ENCODE measurements at places on chromosomes 7 and 10.

GRCh38 chr10:132624847-132625471 is 87.4 kb downstream of the INPP5A start:
- no peak for DNase-seq

- DNase-seq: no peak
These were observed 129.3 kb upstream of the ACBD5 start for GRCh38 chr10:27369880-27370279.

DNA sequence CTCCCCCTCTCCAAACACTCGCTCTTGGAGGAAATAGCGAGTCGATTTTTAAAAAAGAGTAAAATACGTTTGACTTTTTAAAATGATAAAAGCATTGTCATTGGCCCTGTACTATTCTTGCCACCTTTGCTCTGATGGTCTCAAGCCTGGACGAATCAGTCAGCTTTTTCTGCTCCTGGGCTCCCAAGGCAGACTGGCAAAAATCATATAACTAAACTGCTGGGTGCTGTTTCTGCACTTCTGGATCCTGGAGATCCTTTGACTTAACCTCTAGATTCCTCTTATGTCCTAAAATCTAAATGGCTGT is 1.8 kb downstream of the TPST1 start:
- DNase-seq: no peak

- DNase-seq: no peak
These were observed 107.4 kb downstream of the FAM107B start for GRCh38 chr10:14667280-14667679.

DNA sequence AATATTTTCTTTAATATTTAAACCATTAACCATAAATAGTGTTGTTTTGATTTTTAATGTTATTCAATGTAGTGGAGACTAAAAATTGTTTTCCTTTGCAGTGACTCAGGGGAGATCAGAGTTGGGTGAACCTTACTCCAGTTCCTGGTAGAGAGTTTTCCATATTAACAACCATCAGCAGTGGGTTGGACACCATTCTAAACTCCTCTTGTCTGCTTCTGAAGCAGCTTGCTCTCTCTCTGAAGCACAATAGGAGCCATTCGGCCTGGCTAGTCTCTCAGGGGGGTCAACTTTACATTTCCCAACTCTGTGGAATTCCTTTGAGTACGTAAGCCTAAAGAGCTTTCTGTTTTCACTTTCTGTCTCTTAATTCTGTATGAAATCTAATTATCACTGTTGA is 9.4 kb upstream of the NRG3 start:
- DNase-seq: no peak

GRCh38 chr10:34526186-34526585 is 288.9 kb downstream of the PARD3 start:
- no peak for DNase-seq

DNA sequence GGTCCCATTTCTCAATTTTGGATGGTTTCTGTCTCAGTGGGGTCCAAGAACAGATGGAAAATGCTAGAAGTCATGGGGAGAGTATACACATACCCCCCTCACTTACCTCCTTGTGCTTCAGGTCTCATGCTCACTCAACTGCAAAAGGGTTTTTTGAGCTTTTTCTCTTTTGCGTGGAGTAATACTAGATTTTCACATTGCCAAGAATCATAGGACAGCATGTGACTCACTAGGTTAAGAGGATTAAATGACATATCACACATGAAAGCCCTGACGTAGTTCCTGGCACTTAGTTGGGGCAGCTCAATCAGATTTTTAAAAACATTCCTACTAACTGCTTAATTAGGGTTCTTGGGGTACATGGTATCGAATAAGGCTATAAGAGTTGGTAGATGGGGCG is 4.5 kb downstream of the PI4K2A start:
- no peak for DNase-seq

DNA sequence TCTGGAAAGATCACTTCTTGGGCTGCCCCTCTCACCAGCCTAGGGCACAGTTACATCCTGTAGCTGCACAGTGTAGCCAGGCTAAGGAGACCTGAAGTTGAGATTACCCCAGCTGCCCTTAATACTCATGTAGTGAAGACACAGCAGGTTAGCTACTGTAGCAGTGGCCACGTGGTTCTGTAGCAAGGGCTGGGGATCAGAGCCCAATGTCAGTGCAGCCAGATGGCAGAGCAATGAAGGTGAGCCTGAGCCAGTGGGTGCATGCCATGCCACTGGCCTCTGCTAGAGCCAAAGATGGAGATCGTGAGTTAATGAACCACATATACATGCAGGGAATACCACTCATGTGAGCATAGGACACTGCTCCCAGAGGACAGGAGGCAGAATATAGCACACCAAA is 15.5 kb downstream of the AMPH start:
- DNase-seq: no peak

DNA sequence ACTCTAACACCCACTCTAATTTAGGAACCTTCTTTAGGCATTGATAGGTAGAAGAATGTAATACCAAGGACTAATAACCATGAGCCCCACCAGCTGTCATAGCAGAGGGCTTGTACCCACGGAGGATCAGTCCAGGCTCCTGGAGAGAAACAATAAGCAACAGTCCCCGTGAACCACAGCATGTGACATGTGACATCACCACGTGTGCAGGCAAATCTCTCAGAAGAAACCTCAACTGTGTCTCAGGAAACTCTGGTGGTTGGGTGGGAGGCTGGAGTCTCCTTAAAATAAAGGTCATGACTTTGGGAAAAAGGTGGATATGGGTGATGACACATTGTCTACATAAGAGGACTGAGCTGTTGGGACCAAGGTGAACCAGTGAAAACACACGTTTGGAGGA is 653.9 kb upstream of the FOXK1 start:
- DNase-seq: no peak

DNA sequence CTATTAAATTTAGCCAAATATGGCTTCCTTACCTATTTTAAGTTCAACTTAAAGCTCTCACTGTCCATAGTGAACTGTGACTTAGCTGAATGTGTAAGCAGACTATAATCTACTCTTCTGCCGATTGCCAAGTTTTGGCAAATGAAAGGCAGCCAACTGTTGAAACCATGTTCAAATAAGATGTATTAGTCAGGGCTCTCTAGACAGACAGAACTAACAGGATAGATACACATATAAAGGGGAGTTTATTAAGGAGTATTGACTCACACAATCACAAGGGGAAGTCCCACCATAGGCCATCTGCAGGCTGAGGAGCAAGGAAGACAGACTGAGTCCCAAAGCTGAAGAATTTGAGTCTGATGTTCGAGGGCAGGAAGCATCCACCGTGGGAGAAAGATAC is 837.7 kb upstream of the AUTS2 start:
- DNase-seq: no peak

DNA sequence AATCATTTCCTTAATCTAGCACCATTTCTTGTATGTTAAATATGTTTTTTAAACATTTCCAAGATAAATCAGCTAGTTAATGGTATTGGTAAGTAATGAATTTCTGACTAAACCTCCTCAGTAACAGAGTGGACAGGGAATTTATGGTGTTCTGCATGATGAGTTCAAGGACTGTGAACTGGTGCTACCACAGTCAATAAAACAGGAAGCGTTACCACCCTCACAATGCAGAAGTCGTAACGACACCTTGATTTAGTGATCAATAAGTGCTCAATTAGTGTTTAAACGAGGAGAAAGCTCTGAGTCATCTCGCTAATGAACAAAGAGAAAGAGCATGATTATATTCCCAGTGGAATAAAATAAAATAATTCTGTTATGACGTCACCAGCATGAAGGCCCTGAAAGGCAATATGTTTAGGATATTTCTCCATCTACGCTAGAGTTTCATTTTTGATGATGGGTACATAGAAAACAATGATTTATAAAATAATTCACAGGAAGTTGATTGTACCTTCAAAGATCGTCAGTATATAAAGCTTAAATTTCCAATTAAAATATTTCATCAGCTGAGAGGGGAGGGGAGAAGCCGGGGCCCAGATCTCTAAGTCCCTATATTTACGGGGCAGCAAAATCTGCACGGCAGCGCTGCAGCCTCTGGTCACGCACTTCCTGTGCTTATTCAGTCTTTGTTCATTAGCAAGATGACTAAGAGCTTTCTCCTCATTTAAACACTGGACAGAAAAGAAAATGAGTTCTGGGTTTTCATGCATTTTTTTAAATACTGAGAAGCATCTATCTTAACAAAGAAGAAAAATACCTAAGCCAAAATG is 400.5 kb downstream of the PTPRN2 start:
- no peak for DNase-seq

- no peak for DNase-seq
These were observed 12.3 kb upstream of the SNX10 start for GRCh38 chr7:26279405-26279804.

DNA sequence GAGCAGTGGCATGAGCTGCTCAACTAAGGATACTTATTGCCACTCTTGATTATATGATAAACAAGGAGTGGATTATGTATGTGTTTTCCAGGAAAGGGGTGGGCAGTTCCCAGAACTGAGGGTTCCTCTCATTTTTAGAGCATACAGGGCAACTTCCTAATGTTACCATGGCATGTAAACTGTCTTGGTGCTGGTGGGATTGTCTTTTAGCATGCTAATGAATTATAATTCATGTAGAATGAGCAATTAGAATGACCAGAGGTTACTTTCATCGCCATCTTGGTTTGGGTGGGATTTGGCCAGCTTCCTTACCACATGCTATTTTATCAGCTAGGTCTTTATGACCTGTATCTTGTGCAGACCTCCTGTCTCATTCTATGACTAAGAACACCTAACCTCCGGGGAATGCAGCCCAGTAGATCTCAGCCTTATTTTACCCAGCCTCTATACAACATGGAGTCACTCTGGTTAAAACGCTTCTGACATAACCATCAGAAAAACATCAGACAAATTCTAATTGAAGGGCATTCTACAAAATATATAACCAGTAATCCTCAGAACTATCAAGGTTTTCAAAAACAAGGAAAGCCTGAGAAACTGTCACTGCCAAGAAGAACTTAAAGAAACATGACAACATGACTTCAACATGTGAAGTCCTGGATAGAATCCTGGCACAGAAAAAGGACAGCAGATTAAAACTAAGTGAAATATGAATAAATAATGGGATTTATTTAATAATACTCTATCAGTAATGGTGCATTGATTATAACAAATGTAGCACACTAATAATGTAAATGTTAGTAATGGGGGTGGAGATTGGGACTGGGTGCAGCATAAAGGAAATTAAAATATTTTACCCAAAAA is 365.0 kb downstream of the SEMA3D start:
- DNase-seq: no peak

GRCh38 chr7:20030417-20030816 is 186.8 kb downstream of the MACC1 start:
- DNase-seq: no peak

DNA sequence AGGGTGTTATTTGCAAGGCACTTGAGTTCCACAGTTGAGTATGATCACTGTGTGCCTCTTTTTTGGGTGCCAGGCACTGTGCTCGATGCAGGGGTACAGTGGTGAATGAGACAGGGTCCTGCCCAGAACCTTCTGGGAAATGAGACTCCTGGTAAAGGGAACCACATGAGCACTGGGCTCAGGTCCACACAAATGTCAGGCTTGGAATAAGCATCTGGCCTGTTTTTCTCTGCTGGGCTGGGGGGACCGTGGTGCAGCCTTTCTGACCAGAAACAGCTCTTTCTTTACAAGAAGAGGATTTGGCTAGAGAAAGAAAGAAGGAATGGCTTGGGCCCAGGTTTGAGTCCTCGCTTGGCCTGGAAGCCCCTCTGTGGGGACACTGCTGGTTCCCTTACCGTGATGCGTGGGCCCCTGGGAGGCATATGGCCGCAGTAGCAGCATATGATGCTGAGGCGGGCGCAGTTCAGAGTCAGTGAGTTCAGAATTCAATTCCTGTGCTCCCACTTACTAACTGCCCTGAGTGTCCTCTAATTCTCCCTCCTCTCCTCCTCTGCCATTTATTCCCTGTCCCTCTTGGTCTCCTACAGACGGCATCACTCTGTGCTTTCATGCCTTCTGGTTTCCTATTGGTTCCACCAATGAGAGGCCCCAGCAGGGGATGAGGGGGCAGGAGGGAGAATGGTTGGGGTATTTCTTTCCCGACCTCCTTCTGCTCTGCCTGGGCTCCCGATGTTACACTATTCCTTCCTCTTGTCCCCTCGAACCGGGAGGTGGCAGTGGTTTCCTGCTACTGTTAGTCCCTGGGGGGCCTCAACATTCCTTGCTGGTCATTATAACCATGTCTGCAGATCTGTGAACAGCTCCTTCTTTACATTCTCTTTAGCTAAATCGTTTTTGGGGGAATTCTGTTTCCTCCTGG is 9.6 kb upstream of the KCP start:
- no peak for DNase-seq

- no peak for DNase-seq
These were observed 91.3 kb downstream of the PRKAG2 start for GRCh38 chr7:151785681-151785965.

- DNase-seq: no peak
These were observed 7.7 kb downstream of the PON2 start for GRCh38 chr7:95427166-95427565.

DNA sequence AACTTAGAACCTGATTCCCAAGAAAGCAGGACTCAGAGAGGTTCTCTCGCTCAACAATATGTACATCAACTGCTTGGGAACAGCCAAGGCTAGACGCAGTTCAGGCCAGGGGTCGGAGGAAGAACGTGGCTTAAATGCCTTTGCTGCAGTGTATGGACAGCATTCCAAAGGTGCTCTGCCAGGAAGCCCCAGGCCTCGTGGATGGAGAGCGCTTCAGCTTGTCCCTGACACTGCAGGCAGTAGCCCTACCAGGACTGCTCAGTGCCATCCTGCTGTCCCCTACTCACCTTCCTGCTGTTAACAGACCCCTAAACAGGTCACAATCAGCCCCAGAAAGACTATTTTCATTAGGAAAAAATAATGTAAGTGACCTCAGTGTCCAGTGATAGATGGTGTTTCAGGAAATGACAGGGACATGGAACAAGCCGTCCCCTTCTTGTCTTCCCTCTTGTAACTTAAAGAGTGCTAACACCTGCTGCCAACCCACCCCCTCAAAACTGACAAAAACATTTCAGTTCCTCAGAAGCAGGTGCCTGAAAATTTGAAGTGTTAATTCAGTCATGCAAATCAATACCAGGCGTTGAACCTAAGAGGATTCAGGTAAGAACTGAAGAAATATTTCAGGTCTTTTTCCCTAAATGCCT is 16.5 kb downstream of the CREB3L2 start:
- no peak for DNase-seq

DNA sequence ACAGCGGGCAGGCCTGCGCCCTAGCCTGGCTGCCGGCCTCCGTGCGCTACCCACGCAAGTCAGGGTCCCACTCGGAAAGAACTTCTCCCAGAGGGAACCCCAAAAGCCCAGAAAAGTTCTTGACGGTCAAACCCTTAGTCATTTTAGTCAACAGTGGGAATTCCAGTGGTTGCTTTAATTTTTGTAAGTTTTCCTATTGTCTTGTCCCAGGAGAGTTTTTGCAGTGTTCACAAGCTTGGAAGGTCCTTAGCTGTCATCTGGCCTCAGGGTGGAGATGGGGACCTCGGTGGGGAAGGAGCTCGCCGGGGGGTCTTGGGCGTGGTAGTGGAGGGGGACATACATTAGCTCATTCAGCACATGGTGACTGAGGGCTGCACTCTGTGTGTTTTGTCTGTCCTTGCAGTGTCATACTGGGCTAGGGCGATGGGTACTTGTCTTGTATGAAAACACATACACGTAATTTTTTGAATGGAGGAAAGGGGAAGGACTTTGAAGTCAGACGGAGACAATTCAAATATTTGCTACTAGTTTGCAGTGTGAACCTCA is 736 bp downstream of the MINDY4 start:
- DNase-seq: no peak

All from stimulated activated CD8-positive, alpha-beta memory T cell treated with anti-CD3 and anti-CD28 coated beads, Interleukin-4, amount 100 ng/mL, for 4 hours (primary cell).